ENCODE measurements at places on chromosomes 2 and 18.

DNA sequence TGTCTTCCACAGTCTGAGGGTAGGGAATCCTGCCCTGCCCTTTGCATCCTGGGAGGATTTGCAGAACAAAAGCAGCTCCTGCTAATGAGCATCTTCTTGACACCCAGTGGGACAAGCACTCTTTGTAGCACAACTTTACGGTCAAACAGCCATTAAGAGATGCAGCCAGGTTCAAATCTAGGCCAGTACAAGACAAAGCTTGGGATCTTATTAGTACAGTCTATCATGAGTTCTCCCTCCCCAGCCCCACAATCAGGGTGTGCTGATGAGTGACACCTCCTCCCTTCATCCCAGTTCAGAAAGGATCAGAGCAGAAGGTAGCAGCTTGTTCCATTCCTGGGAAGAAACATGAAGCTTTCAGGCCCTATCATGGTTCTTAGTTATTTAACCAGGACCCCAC is 41.9 kb downstream of the MARCO start:
- no peak for DNase-seq

GRCh38 chr18:615092-615521 is 18.3 kb downstream of the CLUL1 start:
- DNase-seq = no peak

DNA sequence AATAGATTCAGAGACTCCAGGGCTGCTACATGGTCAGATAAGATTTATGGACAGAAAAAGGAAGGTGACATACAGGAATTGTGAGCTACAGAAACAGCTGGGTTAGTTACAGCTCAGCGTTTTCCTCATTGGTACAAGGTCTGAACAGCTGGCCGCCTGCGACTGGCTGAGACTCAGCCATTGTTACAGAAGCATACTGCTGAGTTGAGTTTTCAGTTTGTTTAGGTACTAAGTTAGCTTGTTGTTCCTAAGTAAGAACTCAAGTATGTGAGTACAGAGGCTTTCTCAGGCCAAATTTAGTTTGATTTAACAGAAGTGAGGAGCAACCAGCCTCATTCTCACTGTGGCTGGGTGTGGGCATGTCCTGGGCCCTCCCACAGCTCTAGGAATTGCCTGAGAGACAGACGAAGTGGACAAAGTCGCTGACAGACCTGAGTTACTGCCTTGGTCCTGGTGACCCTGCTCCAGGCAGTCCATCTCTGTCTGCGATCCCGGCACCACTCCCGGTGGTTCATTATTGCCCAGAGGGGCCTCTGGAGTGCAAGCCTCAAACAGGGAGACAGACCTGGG is 27.8 kb upstream of the RHOB start:
- no peak for DNase-seq

GRCh38 chr2:197672371-197672893 is 3.0 kb downstream of the RFTN2 start:
- no peak for DNase-seq

DNA sequence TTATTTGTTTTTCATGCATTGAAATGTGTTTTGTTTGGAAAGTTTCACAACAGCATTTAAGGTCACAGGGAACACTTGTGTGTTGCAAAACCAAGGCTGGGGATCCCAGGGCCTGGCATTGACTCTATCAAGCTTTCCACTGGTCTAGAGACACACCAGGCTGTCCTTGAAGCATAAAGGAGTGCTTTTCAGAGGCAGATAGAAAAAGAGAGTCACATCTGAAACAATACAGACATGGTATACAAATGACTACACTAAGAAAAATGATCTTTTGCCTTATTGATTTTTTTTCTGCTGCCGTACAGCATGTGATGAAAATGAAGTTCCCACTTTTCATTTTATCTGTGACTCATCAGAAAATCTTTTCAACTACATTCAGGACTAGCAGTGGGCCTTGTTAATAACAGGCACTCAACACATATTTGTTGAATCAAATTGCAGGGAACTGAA is 61.9 kb upstream of the ZCCHC2 start:
- no peak for DNase-seq

GRCh38 chr18:37335409-37335736 is 230.2 kb downstream of the CELF4 start:
- DNase-seq = peak; percentile 8

DNA sequence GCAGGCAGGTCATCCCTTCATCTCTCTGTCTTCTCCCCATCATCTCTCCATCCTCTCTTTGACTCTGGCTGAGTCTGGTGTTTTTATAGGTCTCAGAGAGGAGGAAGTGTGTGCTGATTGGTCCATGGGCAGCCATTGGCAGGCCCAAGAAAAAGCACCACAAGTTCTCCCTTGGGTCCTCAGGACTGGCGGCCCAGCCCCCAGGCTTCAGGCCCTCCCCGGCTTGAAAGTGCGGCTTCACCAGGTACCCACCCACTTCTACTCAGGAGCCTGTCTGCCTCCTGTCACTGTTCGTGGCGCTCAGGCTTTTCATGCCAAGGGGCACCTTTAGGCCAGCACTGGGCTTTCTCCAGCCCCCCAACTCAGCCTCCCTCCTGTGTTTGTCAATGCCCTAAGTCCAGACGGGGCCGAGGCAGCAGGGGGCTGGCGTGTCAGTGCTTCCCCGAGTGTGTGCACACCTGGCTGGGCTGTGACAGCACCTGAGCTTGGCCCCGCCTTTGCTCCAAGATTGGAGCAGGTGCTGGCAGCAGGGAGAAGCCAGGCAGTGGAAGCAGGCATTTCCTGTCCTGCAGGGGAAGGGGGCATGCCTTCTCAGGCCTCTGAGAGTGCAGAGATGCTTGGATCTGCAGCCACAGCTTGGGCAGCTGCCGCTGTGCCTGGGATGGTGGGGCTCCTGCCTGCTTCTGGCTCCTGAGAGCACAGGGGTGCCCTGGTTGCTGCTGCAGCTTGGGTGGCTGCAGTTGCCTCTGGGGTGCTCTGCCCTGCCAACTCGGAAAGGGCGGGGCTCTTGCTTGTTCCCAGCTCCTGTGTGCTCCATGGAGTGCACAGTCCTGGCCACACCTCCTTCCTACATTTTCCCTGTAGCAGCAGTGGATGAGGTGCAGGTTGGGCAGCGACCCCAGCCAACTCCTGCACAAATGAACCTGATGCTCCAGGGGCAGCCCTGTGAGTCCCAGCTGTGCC is 34.1 kb downstream of the FBXO48 start:
- DNase-seq = no peak

- DNase-seq = no peak
Observed at GRCh38 chr2:16318051-16318450, 347.6 kb downstream of the CYRIA start.

GRCh38 chr2:39949131-39949530 is 170.1 kb upstream of the THUMPD2 start:
- no peak for DNase-seq

DNA sequence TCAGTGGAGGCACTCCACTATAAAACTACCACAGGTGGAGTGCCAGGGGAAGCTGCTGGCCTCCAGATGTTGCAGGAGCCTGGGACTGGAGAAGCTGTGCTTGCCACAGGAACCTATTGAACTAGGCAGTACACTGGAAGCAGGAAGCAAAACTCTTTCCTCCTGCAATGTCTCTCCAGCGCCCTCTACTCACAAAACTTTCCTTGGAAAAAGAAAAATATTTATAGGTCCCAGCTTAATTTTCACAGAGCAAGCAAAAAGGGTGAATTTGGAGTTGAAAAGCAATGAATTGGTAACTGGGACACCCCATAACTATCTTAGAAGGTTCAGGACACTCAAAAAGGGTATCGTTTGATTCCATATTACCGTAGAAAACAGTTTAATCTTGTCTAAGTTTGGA is 33.2 kb upstream of the REEP1 start:
- no peak for DNase-seq

DNA sequence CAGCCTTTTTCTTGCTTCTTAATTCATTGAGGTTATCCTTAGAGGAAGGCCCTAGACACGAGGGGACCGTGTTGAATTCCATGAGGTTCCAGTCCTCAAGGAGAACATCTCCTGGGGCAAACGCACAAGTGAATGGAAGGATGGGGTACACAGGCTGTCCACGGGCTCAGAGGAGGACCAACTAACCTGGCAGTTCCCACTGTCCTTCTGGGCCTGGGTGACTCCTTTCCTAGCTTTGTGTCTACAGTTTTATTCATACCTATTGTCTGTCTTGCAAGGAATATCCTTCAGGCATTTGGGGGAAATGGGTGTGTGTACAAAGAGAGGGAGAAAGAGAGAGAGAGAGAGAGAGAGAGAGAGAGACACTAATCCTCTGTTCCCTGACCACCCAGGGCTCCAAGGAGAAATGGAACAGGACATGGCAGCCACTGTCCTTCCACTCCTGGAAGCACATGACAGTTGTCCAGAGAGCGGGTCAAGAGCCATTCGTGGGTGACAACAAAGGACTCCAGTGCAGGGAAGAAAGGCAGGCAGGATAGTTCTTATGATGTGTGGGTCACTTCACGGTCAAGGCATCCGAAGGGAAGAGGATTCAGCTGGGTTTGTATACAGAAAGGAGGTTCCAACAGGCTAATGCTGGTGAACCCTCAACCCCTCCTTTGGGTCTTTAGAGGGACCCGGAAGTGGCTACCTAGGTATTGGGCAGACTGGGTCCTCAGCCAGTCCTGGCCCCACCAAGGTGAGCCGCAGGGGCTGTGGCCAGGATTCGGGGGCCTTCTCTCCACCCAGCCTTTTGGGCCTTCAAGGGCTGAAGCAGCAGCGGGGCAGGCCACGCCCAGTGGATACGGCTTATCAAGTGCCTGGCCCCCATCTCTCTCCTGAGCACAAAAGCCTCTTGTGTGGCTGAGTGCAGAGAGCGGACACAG is 150.6 kb downstream of the MYCN start:
- no peak for DNase-seq

- no peak for DNase-seq
Observed at GRCh38 chr2:166440313-166440712, 53.7 kb downstream of the SCN7A start.

DNA sequence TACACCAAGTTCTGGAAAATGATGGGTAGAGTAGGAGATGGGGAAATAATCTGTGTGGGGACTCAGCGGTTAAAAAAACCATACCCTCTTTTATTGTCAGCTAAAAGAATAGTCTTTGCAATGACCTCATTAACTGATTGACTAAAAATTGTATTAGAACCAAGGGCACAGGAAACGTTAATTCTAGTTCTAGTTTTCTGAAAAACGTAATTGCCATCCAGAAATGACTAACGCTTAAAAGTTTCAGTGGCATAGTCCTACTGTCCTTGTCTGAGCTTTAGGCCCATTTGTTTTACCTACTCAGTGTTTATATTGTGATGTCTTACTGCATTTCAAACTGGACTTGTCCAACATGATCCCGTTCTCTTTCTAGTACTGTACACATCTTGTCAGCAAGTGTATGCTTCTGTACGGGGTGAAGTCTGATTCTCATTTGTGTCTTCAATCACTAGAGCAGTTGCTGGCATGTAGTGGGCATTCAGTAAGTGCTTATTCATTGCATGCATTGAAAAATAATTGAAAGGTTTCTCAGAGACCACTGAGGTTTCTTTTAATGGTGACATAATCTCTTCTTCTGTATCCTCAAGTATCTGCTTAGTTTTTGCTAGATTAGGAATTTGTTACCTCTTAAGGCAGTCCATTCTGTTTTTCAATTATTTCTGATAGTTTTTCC is 81.5 kb downstream of the ZNF407 start:
- DNase-seq = no peak

DNA sequence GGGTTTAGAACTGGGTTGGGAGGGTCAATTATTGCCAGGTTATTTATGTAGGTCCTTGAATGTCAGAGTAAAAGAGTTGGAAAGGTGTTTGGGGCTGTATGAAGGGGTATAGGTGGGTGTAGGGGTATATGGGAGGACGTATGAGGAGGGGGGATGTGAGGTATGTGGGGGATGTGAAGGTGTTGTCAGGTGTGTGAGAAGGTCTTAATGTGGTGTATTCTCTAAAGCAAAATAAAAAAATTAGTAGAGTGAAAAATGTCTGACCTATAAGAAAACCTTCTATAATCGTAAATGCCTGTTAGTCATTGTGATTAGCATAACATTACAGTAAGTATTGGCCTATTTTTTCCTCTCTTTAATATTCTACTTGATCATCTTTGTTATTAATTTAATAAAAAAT is 25.1 kb downstream of the ACVR2A start:
- no peak for DNase-seq

DNA sequence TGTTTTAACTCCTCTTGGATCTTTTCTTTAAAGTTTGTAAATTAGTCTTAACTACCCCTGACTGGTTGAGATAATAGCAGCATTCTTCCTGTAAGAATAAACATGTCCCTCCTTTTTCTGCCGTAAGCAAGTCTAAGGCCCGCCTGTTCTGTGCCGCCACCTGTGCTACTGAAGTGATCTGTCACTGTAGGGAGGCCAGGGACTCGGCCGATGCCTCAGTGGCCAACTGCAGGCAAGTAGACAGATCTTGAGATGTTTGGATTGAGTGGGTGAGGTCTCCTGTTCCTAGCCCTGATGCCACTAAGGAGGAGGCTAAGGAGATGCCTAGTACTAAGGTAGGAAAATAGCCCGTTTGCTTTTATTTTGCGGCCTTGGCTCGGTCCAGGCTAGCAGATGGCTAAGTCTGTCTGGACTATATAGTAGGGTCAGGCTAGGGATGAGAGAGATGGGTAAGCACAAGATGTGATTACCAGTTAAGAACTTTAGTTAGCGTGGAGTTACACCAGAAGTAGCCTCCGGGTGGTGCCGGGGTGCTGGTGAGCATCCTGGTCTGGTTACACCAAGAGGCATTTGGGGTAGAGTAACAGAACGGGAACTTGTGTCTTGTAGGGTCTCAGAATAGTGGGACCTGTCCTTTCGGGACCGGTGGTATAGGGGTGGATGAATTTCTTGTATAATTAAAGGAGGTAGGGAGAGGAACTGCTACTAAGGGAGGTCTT is 584.2 kb downstream of the SUCLG1 start:
- no peak for DNase-seq

GRCh38 chr2:17388798-17389197 is 129.4 kb downstream of the RAD51AP2 start:
- DNase-seq = no peak

DNA sequence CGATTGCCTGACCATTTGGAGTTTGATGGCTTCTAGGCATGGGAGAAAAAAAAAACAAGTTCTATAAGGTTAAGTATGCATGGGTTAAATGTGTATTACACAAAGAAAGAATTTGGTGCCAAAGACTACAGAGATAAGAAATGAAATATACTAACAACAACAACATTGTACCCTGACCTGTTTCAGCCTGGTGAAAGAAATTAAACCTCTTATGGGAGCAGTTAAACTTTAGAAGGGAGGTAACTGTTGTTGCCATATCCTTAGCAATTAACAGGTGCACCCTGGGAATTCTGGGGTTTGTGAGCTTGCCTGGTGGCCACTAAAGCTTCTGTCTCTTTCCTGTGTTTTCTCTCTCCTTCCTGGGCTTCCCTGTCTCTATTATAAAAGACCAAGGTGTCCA is 6.5 kb upstream of the IFIH1 start:
- no peak for DNase-seq

GRCh38 chr2:43219383-43220228 is 6.8 kb downstream of the ZFP36L2 start:
- DNase-seq = peak; percentile 42

GRCh38 chr2:96264086-96264485 is 1.7 kb downstream of the TMEM127 start:
- no peak for DNase-seq
